ENCODE measurements at places on chromosomes 6 and 20.

DNA sequence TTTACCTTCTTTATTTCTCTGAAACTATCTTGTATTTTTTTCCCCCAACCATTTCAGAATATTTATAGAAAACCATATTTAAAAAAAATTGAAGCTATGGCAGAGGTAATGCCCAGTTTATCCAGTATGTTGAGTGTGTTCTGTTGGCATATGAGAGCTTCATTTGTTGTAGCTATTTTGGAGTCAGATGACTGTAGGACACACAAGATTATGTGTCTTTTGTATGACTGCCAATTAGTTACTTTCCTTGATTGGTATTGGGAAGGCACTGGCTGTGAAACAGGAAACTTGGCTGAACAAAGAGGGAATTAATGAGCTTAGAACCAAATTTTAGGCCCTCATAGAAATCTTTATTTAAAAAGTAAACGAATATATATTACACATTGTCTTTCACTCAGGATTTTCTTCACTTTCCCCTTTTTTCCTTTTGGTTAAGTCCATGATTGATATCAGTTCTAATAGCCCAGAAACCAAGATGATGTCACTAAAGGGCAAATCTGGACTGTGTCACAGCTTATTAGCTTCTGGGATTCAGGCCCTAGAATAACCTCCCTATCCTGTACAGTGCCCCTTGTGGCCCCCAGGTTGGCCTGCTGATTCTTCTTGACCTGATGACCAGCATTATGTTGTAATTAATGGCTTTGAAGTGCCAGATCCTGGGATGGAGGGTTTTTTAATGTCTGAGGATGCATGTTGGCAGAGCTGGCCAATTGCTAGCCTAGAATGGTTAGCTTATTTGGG lies 10.1 kb downstream of the CDC5L start:
- no peak for DNase-seq

GRCh38 chr6:111852725-111853124 lies 20.5 kb downstream of the FYN start:
- no peak for DNase-seq

DNA sequence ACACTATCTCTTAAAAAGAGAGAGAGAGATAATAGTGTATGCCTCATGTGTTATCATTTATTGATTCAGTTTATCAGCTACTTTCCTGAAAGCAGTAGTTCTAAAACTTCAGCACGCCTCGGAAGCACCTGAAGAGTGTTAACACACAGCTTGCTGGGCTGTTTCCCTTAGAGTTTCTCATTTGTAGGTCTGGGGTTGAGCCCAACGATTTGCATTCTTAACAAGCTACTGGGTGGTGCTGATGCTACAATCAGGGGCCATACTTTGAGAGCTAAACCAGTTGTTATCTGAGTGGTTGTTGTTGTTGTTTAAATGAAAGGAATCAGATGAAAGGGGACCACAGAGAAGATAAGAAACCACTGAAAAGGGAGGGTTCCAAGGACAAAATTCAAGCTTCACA lies 32.6 kb downstream of the SIM1 start:
- no peak for DNase-seq

GRCh38 chr6:155980768-155981079 lies 525.1 kb upstream of the NOX3 start:
- no peak for DNase-seq

GRCh38 chr6:124002377-124003081 lies 198.9 kb downstream of the NKAIN2 start:
- no peak for DNase-seq

DNA sequence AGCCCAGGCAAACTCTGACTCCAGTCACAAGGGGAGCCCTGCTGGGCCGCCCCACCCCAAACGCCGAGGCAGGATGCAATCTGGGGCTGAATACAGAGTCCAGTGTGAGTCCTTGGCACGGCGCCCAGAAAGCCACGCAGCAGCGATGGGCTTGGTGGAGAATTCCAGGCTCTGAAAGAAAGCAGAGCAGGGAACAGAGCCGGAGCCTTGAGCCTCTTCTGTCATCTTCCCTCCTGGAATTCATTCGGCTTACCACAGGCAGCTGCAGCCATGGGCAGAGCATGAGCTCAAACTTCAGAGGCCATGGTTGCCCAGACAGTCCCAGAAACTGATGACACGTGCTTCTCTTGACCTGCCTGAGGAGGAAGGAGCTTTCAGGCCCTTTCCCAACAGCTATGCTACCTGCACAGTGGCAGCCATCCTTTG lies 441.1 kb upstream of the JARID2 start:
- DNase-seq = no peak

DNA sequence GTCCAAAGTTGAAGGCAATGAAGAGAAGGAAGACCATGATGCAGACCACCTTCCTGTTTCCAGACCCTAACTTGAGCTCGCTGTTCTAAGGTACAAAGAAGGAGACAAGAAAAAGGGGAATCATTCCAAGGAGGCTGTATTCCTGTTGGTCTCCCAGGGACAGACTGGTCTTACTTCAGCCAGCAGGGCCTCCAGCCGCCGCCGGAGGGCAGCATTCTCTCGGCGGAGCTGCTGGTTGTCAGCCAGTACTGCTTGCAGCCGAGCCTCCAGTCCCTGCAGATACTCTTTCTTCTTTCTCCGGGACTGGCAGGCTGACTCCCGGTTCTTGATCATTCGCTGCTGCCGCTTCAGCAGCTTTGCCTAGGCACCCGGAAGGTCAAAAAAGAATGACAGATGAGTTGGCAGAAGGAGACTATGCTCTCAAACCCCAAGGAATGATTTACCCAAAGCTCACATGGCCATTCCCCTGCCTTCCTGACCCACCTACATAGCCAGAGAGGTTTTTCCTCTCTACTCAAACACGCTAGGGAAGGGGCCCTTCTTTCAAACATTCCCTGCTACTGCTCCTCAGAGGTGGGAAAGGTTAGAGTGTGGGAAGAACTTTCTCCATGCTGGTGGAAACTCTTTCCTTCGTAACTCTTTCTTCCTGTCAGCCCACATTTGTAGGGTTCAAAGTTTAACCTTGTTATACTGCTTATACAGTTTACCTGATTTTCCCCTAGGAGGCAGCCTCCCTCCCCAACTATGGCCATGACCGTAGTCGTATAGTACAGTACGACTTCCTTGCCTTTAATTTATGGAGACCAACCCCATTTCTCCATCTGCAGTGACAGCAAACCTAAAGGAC lies 9.0 kb downstream of the ATF6B start:
- DNase-seq = peak; percentile 66

DNA sequence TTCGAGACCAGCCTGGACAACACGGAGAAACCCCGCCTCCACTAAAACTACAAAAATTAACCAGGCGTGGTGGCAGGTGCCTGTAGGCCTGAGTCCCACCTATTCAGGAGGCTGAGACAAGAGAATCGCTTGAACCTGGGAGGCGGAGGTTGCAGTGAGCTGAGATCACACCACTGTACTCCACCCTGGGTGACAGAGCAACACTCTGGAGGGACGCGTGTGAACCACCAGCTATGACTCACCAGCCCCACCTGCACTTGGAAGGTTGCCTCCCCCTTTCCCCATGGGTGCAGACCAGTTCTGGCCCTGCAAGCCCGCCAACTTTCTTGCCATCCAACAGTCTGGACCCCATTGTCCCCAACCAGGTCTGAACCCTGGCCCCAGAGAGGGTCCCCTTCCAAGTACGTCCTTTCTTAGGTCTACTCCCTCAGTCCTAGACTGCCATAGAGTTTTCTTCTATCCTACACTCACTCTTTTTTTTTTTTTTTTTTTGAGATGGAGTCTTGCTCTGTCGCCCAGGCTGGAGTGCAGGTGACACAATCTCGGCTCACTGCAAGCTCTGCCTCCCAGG lies 29.2 kb downstream of the ATP9A start:
- DNase-seq = no peak

DNA sequence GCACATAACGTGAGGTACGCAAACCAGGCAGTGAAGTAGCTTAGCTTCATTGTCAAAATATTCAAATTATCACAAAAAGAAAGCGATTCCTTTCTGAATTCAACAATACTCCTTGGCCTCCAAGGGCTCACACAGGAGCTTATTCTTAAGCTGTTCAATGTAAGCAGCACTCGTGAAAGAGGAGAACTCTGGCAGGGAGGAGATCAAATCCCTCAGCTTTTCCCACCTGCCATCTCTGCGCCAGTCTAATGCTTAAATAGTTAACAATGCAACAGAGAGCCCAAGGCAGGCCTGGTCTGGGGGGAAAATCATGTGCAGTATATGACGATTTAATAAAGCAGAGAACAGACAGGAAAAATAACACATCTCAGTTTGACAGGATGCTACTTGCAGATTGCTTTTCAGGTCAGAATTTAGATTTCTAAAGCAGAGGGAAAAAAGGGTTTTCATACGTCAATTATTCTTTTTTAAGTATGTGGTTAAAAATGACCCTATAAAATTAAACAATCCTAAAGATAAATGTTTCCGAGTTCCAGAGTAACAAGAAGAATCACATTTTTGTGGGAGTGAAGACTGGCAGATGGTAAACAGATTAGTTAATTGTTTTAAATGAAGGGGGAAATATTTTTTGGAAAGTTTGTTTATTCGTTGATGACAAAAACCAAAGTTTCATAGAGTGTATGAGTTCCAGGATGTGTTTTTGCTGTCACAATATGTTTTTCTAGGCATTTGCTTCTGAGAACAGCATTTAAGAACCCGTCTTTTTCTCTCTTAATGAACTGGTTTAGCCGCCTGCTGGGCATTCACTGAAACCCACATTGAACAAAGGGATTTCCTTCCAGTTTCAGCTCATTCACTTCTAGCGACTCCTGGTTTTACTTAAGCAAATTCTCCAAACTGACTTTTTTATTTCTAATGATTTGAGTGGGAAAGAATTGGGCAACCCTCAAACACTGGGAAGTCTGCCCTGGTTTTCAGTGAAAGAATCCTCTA lies 45.9 kb downstream of the PLAGL1 start:
- DNase-seq = no peak

DNA sequence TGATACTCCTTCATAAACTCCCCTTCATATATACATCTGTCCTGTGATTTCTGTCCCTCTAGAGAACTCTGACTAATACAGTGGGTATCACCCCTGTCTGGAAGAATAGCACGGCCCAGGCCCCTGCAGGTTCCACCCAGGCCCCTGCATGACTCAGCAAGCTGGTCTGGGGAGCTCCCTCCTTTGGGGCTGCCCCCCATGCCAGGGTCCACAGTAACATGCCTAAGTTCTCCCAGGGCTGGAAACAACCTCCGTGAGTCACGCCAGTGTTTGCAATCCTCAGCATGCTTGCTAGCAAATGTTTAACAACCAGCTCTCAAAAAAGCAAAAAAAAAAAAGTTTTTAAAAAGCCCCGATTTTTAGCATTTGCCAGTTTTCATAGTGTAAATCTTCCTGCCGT lies 134.3 kb upstream of the CDH4 start:
- DNase-seq = peak; percentile 3

- DNase-seq = no peak
These were observed at the start of gene MYLK2 for GRCh38 chr20:31819083-31819784. Gene MYLK2 (plus strand): TSS chr20:31819356. CDS start chr20:31819581, 225 bp downstream.

DNA sequence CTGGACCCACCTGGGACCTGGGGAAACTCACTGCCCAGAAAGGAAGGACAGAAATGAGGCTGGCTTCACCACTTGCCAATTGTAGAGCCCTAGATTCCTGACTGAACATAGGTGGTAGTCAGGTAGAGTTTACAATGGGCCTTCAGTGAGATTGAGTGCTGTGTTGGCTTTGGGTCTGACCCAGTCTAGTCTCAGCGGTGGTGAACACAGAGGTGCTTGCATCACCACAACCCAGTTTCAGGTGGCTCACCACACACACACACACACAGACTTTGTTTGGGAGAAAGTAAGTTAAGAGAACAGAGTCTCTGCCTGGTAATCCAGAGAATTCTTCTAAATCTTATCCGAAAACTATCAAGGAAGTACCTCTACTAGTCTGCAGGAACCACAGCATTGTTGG lies 266.1 kb upstream of the EPHA7 start:
- DNase-seq = no peak

- peak; percentile 56 for DNase-seq
These were observed 35.7 kb upstream of the ID1 start for GRCh38 chr20:31569163-31570020.

DNA sequence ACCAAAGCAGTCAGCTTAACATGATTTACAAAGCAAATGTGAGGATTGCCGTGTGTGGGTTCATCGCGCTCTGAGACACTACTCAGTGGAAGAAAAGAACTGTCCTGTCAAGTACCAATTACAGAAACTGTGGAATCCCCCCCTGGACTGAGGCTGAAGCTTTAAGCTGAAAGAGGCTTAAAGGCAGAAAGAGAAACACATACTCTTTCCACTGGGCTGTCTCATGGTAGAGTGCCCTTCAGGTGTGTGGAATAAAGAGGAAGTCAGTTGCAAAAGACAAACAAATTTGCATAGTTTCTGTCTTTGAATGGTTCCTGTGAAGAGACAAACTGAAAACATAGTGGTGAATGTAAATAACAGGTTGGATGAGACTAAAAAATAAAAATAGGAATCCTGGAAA lies 560.4 kb upstream of the SYNCRIP start:
- no peak for DNase-seq

- DNase-seq = no peak
These were observed 364.1 kb downstream of the ARHGAP18 start for GRCh38 chr6:129345890-129346289.

DNA sequence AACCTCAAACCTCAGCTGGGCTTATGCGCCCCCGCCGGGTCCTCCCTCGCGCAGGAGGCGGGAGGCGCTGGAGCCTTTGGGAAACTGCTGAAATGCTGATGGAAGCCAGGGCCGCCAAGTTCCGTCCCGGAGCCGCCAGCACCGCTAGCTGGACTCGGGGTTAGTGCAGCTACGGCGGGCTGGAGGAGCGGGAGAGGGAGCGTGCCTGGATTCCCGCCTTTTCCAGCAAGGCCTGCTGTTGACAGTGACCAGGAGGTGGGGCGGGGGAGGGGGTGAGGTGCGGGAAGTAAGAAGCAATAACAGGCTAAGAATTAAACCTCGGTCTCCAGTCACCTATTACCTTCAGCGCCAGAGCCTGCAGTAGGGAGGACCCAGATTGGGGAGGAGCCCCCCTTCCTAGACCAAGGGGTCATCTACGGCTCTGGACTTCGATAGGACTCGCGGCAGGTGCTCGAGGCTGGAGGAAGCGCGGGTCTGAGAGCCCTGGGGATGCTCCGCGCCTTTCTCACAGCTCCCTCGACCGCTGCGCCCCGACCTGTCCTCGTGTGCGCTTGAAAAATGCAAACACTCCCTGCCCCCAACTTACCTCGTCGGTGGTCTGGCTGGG lies 20.5 kb downstream of the COL9A1 start:
- no peak for DNase-seq

GRCh38 chr6:144931172-144932035 lies 646.3 kb downstream of the UTRN start:
- peak; percentile 9 for DNase-seq

GRCh38 chr6:121660277-121660676 lies 224.8 kb downstream of the GJA1 start:
- no peak for DNase-seq

DNA sequence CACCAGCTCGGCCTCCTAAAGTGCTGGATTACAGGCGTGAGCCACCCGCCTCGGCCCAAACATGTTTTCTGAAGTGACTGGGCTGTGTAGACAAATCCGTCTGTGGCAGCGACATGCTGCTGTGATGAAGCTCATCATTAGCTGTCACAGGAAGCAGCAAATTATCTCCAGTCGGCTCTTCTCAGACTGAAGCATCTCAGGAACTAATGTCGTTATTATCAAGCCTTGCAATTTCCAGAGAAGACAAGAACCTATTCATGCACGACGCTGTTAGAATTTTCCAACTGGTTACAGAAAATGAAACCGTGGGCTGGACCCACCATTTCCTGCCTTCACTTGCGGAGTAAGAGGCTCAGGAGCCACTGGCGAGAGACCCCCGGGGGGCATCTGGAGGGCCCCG lies 17.1 kb upstream of the NTSR1 start:
- DNase-seq = no peak

All from stimulated activated CD4-positive, alpha-beta T cell treated with anti-CD3 and anti-CD28 coated beads, Interleukin-1b, Interleukin-23, amount 100 ng/mL, for 48 hours (primary cell).